ELF-1 (cell line): ENCODE measurements at places on chromosomes 11 and 22.

DNA sequence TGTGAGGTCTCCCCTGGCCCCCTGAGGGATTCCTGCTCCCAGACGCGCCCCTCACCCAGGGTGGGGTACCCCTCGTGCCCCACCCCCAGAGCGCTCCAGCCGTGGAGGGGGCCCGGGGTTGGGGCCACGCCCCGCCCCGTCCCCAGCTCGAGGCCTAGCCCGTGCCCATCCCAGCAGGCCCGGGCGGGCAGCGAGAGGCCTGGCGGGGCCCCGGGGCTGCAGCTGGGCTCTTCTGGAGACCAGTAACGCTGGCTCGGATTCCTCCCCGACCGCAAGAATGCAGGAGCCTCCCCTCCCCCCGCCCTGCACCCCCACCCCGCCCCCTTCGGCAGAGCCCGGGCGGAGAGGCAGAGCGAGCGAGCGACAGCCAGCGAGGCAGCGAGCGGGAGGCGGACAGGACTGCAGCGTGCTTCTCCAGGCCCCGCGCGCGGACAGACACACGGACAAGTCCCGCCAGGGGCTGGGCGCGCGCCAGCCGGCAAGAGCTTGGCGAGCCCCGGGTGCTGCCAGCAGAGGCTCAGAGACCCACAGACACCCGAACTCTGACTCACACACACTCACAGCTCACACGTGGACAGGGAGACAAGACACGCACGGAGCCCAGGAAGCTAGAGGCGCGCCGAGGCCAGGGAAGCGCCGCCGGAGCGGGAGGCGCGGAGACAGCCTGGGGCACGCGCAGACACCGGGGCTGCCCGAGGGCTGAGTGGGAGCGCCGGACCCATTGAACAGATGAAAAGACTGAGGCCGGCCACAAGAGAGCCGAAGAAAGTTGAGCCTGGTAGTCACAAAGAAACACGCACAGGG lies 15.2 kb downstream of the BCL9L start:
- DNase-seq = peak; percentile 88

GRCh38 chr11:101341578-101341977 lies 212.0 kb upstream of the PGR start:
- DNase-seq = no peak

DNA sequence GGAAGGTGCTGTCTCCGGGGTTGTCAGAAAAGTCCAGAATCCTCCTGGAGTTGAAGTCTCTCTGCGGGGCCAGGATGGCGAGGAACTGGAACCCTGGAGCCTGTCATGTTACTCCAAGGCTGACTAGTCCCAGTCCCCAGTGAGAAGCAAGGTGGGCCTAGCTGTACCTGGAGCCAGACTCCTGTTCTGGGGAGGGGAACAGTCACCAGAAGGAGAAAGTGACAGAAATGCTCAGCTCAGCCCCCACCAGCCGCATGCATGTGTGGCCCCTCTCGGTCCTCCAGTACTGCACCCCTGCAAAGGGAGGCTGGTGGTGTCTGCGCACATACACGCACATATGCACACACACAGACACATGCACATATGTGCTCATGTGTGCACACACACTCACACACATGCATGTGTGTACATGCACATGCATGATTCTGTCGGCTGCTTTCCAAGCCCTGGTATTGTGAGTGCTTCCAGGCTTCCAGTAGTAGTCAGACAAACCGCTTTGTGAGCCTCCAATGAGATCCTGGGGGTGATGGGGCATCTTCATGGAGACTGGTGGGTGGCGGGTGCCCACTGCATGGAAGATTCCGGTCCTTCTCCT lies 54.3 kb downstream of the RTL6 start:
- no peak for DNase-seq

DNA sequence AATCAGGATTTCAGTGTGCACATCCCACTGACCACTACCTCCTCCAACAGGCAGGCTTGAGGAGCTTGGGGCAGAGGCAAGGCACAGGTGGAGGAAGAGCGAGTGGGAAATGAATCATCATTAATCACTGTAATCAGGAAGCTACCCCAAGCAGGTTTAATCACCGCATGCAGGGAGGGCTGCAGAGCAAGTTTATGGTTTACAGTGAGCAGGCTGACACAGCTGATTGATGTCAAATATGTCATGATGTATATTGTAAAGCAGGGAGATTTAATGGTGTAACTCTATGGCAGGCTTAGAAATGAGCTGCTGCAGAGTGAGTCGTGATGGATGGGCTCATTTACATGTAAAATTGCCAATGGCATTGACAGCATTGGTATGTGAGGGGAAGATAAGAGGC lies 441.0 kb downstream of the NTM start:
- DNase-seq = no peak

- no peak for DNase-seq
These were observed 60.2 kb downstream of the SLN start for GRCh38 chr11:107651672-107652071.

- DNase-seq = peak; percentile 44
These were observed 12.4 kb downstream of the ADM start for GRCh38 chr11:10317151-10317755.

- DNase-seq = no peak
These were observed 32.0 kb downstream of the IGHMBP2 start for GRCh38 chr11:68935516-68936357.

DNA sequence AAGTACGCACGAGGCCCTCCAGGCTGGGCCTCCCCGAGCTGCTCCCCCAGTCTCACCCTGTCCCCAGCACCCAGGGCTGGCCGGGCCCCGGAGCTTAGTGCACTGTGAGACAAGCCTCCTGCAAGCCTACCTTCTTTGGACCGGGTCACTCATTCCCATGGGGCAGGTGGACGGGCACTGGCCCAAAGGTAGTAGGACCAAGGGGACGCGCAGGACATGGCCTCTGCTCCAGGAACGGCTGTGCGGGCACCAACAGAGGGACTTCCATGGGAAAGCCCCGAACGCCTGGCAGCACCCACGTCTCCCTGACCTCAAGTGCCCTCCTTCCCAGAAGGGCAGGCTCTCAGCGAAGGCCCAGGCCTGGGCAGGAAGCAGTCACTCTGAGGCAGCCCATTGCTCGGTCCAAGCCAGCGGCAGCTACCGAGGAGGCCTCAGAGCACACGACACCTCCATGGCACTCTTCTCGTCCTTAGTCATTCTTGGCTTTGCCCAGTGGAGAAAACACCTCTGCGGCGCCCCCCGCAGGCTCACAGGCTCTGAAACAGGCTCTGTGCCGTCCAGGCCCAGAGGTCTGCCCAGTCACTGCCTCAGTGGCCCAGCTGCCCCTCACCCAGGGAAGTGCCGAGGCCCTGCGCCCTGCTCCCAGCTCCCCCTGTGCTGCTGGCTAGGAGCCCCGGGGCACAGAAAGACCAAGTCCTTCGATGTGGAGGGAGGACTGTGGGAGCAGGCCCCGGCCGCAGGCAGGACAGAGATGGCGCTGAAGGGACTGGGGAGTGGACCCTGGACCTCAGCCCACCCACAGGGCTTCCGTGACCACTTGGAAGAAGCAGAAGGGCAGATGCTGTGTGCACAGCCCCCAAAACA lies 3.8 kb downstream of the MOB2 start:
- DNase-seq = no peak

DNA sequence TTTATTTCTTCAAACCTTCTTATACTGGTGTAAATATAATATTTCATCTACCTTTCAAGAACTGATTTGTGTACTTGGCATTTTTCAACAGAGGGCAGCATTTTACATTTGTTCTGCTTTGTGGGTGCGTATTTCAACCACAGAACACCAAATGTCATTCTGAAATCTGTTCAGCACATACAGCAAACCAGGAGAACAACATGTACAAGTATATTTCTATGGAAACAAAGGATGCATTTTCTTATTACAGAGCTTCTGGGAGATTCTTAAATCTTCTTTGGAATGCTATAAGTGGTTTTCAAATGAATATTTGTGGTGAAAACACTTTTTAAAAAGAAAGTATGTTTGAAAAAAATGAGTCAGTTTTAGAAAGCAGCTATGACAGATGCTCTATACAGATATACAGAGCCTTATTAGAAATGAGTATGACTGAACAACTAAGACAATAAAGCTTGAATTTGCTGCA lies 946.0 kb downstream of the FAM181B start:
- no peak for DNase-seq

DNA sequence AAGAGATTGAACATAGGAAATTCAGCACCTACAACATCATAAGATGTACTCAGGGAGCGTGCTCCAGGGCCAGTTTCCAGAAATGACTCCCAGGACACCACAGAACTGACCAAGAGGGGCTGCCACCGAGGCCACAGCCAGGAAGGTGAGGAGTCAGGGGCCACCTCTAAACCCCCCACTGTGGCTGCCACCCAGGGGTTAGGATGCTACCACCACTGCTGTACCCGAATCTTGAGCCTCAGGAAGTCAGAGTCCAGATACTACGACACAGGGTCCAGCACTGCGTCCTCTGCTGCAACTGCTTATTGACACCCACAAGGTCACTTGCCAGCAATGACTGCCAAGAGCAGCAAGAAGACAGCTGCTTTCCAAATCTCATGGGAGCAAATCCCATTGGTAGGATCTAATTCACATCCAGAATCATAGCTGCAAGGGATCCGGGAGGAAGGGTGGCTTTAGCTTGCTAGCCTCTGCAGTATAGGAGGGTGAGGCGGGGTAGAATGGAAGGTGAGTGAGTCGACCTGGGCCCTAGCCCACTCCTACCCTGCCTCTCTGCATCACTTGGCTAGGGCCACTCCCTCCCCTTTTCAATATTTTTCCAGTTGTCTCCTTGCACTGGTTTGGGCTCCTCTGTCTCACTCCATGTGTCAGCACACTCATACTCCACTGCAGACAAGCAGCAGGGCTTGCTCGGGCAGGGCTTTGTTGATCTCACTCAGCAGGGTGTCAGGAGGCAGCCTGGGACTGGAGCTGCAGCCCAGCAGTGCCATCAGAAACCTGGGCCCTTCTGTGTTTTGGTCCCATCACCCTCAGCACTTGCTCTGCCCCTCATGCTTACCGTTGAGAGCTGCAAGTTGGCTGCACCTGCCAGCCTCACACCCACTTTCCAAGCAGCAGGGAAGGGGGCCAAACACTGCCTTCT lies 18.1 kb upstream of the CYTH4 start:
- DNase-seq = no peak

DNA sequence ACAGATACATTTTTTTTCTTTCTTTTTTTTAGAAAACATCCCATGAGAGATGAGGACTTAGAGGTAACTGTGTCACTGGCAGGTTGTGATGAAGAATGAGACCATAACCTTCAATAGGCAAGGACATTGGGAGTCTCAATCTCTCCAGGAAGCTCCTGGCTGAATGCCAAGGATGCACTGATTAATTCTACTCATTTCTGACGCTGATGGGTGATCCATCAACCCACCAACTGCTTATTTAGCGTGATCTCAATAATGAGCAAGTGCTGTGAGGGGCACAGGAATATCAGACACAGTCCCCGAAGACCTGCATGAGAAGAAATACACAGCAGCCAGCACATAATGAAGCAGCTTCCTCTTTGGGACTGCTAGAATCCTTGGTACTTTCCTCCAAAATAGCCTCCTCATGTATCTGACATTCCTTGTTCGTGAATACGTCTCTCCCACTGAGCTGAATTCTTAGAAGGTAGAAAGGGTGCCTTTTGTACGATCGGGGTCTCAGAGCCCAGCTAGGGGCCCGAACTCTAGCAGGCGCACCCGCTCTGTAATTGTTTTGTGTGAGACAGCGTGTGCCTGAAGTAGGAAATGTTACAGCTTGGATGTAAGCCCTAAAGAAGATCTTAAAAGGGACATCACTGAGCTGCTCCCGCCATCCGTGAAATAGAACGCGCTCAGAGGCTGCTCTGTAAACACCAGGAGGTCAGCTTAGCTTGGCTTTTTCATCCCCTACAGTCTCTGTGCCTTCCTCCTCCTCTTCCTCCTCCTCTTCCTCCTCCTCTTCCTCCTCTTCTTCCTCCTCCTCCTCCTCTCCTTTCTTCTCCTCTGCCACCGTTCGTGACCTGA lies 7.2 kb downstream of the CLMP start:
- no peak for DNase-seq

- DNase-seq = peak; percentile 68
These were observed 98.0 kb upstream of the ASPHD2 start for GRCh38 chr22:26330971-26331625.

GRCh38 chr22:39871008-39871798 lies 22.4 kb downstream of the ENTHD1 start:
- no peak for DNase-seq

DNA sequence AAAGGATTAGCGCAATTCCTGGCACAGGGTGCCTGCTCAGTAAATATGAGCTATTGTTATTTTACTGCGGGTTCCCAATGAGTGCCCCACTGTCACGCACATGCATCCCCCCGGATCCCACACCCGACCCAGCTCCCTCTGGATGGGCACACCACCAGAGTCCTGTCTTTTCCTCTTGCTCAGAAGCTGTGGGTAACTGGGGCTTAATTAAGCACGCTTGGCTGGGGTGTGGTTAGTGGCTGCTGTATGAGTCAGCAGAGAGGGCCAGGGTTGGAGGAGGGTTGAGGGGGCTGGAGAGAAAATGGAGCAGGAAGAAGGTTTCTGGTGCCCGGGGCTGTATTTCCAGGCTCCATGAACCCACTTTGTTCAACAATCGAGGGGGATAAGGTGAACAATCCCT lies 30.3 kb upstream of the NECTIN1 start:
- DNase-seq = peak; percentile 46

- DNase-seq = no peak
These were observed 112.4 kb downstream of the KIRREL3 start for GRCh38 chr11:126888115-126888712.

DNA sequence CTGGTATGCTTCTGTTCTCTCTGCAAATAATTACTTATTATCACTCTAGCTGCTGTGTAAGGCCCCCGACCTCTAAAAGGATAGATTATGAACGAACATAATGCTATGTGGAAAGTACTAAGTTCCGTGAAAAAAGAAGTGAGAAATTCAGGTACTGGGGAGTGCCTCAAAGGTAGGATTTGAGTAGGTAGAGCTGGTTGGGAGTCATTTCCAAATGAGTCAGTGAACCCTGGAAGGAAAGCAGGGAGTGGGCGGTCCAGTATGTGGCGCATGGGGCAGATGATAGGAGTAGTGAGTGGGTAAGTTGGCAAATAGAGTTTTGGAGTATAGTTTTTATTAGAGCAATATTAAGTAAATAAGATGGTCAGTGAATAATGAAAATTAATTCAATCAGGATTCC lies 2.4 kb downstream of the ZC3H12C start:
- DNase-seq = no peak

GRCh38 chr11:61871158-61871597 lies 20.2 kb downstream of the FADS3 start:
- DNase-seq = peak; percentile 95

DNA sequence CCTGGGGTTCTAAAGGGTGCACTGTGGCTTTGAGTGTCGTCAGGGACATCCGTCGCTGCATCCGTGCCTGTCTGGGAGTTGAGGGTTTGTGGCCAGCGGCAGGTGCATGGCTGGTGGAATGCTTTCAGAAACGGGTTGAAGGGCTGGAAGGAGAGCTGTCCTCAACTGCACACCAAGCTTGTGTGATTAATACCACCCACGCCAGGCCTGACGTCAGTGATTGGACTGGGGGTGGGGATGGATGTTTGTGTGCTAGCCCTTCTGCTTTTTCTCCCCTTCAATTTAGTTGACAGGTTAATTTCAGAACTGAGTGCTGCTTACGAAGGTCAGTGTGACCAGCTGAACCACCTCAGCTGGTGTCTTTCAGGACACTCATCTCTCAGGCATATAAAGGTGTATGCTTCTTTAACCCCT lies 3.2 kb upstream of the GAB2 start:
- DNase-seq = peak; percentile 53
